ENCODE measurements at places on chromosomes 3 and 15.

DNA sequence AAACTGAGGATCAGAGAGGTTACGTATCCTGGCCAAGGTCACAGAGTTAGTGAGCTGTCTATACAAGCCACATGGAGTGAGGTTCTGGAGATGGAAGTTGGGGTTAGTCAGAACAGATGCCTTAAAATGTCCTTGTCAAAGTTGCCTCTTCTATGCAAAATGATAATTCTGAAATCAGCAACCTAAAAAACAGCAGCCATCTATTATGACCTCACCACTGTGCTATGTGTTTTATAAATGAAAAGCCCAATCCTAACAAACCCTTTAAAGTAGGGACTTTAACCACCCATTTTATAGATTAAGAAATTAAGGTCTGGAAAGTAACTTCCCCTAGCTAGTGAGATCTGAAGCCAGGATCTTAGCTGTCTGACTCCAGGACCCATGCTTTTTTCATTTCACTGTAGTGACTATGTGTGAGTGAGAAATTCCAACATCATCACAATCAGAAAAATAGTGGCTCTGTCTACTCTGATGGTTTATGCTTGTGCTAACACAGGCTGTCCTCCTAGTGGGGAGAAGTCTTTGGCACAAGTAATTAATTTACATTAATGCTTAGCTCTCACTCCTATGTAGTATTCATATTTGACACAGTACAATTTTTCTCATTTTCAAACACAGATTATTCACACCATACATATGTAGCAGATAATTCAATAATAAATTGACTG, 143.6 kb downstream of the ANO10 start:
- DNase-seq, result no peak

GRCh38 chr3:144287001-144287400, 315.4 kb downstream of the DIPK2A start:
- no peak for DNase-seq

GRCh38 chr3:82012775-82013174, 251.3 kb upstream of the GBE1 start:
- DNase-seq, result no peak

DNA sequence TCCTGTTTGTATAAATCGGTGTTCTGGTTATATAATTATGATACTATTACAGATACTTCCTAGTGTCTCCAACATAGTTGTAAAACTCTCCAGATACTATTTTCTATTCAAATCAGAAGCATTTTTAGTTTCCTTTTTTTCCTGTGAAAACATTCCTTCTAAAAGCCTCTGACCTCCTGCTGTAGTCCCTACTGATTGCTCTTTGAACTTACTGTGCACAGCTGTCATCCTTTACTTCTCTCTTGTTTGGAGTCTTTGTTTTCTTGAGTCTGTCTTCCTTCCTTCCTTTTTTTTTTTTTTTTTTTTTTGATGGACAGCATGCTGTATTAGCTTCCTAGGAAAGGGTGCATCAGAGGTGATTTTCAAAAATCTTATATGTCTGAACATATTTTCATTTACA, 28.9 kb downstream of the NR2C2 start:
- no peak for DNase-seq

GRCh38 chr3:62809369-62809768, 65.8 kb downstream of the CADPS start:
- DNase-seq, result no peak

DNA sequence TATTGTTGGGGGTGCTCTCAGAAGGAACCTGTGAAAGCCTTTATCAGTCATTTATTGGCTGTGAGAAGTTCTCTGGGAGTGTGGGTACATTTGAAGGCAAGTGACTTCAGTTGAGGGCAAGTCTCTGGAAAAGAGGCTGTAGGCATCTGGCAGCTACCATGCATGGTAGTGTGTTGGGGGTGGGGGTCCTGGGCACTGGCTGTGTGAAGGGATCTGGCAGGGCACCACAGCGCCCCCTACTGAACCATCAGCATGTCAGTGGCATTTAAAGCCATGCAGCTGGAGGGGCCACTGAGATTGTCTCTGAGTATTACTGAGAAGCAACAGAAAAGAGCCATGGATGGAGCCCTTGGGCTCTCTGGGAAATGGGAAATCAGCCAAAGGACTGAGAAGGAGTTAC, 30.6 kb downstream of the CRTAP start:
- DNase-seq, result no peak

GRCh38 chr3:102237181-102237580, 197.6 kb upstream of the ZPLD1 start:
- no peak for DNase-seq

GRCh38 chr15:99998661-99999101, 265.4 kb upstream of the LYSMD4 start:
- no peak for DNase-seq

DNA sequence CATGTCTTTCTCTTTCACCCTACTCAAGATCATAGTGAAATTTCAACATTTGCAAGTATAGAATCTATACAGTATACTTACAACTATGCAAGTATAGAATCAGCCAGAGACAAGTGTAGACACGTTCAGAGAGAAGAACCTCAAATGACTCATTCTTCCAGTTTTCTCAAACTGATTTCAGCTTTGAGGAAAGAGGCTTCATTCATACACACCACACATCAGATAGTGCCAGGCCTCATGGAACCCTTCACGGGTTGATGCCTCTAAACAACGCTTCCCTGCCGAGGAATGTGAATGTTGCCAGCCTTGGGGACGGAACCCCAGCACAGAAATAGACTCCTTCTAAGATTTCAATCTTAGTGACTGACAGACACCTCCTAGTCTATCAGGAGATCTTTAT, 135.7 kb downstream of the FOXP1 start:
- DNase-seq, result no peak

- no peak for DNase-seq
Measured at GRCh38 chr3:60395173-60395762, 856.0 kb downstream of the FHIT start.

GRCh38 chr15:64895285-64896065, 16.2 kb upstream of the ANKDD1A start:
- DNase-seq, result no peak

- no peak for DNase-seq
Measured at GRCh38 chr3:31255007-31255581, 277.6 kb upstream of the STT3B start.

DNA sequence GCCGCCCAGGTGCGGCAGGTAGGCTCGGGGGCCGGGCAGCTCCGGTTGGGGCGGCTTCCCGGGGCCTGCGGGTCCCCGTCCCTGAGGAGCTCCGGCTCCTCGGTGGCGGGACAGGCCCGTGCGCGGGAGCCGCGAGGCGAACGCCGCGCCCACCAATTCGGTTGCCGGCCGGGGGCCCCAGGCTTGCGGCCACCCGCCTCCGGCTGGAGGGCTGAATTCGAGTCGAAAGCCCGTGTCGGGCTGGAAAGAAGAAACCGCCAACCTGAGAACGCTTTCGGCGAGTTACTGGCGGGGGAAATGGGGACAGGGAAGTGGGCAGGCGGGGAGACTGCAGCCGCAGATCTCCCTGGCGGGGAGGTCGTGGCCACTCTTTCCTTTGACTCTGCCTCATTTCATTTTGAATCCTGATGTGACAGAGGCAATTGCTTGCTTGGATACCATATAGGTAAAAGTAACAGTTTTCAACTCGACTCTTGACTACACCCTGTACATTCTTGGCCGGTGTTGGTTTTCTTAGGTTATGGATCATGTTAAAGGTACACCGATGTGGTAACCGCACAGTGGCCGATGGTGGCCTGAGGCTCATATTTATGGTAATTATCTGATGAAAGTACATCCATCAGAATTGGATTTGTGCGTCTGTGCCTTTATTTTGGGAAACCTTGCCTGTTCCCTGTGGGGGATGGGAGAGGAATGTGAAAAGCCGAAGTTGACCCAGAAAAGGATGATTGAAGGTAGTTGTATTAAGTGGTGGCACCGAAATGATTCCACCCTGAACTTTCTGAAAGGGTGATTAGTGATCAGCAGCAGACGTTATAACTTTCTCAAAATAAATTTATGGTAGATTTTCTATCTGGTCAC, 1.7 kb downstream of the B3GNT5 start:
- DNase-seq, result no peak

DNA sequence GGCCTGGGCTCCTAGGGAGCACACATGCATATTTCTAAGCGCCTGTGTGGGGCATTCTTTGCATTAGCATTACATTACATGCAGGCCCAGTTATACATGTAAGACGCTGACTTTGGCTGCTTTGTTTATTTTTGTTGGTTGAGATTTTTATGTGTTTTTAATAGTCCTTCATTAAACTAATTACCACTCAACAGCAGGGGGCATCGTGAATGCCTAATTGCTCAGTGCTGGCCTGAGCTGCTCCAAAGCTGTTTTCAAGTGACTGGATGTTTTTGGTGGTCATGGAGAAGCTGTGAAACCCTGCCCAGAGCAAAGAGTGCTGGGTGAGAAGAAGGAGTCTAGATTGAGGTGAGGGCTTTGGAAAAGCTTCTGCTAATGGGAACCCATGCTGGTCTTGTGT, 41.5 kb downstream of the GPD1L start:
- no peak for DNase-seq

DNA sequence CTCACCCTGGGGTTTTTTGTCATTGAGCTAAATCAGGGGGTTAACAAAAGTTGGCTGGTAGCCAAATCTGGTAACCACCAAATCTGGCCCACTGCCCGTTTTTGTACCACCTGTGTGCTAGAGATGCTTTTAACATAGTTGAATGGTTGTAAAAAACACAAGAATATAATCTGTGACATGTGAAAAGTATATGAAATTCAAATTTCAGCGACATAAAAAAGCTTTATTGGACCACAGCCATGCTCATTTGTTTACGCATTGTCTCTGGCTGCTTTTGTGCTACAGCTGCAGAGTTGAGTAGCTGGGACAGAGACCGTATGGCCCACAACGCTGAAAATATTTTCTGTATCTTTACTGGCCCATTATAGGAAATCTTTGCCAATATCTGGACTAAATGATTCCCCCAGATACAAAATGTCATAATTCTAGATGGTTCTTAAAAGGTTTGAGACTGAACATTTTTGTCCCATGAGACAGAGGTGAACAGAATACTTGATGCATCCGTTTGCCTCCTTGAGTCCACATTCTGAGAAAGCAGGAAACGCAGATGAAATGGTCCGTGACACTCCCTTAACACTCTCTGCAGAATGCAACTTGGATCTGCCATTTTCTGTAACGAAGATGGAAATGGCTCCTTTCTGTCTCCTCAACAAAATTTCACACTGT, 120.9 kb upstream of the PDZRN3 start:
- DNase-seq, result no peak

GRCh38 chr3:124117486-124117885, 125.6 kb upstream of the ROPN1 start:
- peak; percentile 58 for DNase-seq

GRCh38 chr15:82900511-82901060, 51.9 kb downstream of the HOMER2 start:
- DNase-seq, result no peak

- DNase-seq, result no peak
Measured at GRCh38 chr15:91983729-91984340, 130.3 kb downstream of the SLCO3A1 start.

Measured in HS-5 (cell line).